ENCODE measurements at places on chromosomes 12 and 14.
A peak's percentile ranks its signal among the peaks of the same experiment; 100 is the strongest.

DNA sequence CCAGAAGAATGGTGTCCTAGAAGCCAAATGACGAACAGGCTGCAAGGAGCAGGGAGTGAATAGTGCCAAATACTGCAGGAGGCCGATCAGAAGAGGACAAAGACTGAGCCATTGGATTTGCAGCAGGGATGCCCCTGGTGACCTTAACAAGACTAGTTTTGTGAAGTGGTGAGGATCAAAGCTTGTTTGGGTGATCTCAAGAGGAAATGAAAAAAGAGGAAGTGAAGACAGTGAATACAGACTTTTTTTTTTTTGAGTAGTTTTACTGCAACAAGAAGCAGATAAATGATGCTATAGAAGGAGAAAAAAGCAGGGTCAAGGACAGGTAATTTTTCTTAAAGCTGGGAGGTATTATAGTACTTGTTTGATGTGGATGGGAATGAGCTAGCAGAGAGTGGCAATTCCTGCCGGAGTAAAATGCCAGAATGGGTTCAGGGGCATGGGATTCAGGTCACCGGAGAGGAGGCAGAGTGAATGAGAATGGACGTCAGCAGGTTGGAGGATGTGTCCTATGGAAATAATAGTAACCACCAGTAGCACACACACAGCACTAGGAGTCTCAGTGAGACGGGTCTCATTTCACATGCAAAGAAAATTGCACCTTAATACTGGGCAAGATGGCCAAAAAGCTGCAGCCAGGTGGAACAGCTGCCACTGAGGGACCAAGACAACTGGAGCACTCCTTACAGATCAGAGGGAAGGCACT, 345.8 kb upstream of the CCDC196 start:
- DNase-seq = no peak

DNA sequence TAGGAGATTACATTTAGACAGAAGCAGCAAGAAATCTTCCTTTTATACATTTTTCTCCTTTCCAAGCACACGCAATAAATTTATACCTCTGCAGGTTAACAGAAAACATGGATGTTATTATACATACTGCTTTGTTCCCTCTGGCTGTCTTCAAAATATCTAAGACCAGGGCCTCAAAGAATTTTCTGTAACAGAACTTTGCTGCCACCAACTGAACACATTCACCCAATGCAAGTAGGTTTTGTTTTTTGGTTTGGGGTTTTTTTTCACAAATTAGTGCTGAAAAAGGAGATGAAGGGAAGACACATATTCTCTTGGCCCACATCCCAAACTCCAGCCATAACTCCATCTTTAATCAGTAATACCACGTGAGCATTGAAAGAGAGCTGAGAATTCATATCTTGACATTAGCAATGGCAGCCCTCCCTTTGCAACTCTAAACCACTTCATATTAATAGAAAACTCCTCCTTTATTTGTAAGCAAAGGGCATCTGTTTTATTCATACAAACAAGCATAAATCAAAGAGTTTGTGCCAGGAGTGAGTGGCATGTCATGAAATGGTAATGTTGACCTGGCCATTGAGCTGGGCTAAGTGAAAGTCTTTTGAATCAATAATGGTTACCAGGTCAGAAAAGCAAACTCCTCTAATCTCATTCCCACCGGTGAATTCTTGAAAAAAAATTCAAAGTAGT, 150.8 kb upstream of the FSCB start:
- no peak for DNase-seq

DNA sequence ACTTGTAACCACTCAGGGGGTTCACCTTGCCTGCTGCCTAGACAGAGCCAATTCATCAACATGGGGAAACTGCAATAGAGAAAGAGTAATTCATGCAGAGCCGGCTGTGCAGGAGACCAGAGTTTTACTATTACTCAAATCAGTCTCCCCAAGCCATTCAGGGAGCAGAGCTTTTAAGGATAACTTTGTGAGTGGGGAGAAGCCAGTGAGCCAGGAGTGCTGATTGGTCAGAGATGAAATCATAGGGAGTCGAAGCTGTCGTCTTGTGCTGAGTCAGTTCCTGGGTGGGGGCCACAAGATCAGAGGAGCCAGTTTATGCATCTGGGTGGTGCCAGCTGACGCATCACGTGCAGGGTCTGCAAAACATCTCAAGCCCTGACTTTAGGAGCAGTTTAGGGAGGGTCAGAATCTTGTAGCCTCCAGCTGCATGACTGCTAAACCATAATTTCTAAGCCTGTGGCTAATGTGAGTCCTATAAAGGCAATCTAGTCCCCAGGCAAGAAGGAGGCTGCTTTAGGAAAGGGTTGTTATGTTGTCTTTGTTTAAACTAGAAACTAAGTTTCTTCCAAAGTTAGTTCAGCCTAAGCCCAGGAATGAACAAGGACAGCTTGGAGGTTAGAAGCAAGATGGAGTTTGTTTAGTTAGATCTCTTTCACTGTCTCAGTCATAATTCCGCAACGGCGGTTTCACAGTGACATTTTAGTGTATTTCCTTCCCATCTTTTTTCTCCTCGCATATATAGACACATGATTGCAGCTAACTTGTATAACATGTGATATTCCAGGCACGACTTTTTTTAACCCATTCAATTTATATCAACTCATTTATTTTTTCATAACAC, 68.9 kb upstream of the NCOR2 start:
- DNase-seq = peak; percentile 74

DNA sequence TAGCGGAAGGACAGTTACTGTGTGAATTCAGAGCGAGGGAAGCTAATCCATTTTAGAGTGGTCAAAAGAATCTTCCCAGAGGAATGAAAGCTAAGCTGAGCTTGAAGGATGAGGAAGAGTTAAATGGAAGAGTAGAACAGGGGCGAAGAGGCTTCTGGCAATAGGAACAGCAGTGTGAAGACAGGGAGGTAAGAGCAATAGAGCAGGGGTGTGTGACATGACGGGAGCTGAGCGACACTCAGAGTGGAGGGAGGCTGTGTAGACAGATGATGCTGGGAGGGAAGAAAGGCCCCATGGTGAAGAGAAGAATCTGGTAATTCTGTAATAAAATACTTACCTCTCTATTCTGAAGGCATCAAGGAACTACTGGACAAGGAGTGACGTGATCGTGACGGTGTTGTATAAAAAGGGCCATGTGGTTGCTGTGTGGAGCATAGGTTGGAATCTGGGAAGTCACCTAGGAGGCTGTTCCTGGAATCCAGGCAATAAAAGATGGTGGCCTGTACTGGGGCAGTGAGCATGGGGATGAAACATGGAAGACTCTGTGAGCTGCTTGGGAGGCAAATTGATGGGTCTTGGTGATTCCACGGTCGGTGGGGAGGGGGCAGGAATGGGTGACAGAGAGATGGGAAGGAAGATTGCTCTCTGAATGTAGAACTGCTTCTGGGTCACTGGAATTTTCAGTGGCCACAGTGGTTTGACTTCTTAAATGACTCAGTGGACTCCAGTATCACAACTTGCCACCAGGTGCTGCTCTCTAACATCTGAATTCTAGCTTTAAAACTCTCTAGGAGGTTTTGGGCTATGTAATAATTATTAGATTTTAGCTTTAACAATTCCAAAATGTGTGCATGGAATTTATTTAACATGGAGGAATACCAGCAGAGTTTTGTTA, 164.1 kb downstream of the ATP23 start:
- no peak for DNase-seq

DNA sequence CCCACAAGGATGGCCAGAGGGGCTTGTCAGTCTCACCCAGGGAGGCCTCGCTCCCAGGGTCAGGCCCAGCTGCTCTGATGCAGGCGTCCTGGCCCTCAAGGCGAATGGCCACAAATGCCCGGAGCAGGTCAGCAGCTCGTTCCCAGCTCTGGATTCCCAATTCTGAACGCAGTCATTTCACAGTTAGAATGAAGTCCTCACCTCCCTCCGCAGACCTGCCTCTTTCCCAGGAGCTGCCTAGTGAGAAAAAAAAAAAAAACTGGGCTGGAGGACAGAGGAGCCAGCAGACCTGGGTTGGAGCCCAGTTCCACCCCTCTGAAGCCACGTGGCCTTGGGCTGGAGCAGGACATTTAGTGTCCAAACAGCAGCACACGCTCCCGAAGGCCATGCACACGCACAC, 62.2 kb upstream of the DIO3 start:
- no peak for DNase-seq

GRCh38 chr12:95054206-95054605, 19.2 kb downstream of the NR2C1 start:
- DNase-seq = no peak

DNA sequence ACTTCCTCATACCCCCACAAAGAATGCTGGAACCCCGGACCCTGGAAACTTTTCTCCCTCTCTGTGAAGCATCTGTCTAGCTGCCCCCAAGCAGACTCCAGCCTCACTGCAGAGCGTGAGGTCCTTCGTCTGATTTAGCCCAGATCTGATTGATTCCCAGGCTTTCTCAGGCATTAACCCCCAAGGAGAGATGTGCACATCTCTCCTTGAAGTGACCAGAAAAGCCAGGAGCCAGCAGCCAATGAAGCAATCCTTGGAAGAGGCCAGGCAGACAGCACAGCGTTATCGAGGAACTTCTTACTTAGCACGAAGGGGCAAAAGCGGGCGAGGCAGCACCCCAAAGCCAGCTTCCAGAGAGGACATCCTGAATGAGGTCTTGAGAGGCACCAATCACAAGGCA, 100.7 kb downstream of the ZFP36L1 start:
- no peak for DNase-seq

DNA sequence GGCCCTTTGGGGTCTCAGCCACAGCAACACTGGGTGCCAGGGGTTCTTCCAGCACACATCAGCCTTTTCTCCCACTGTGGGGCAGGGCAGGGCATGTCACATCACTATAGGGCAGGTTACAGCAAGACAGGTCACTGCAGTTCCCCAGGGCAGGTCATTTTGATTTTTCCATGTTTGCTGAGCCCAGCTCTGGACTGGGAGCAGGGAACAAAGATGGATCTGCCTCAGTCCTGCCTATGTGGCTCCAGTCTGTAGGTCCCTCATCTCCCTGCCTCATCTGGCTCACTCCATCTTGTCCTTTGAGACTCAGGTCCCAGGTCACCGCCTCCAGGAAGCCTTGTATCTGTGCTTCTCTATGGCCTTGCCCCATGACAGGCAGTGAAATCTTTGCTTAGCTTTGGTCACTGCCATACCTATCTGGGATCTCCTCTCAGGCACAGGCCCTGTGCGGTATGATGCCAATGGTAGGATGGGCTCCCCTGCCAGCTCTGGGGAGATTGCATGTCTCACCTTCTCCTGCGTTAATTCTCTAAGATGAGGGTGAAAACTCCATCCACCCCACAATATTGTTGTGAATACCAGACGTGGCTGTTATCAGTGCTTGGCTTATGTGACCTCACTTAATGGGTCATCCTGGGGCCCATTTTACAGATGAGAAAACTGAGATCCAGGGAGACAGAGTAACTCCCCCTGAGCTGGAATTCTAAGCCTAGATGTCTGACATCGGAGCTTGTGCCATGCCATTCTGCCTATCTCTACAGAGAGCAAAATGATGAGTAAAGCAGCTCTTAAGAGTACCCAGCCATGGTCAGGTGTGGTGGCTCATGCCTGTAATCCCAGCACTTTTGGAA, 1.5 kb downstream of the SERPINA6 start:
- DNase-seq = no peak

DNA sequence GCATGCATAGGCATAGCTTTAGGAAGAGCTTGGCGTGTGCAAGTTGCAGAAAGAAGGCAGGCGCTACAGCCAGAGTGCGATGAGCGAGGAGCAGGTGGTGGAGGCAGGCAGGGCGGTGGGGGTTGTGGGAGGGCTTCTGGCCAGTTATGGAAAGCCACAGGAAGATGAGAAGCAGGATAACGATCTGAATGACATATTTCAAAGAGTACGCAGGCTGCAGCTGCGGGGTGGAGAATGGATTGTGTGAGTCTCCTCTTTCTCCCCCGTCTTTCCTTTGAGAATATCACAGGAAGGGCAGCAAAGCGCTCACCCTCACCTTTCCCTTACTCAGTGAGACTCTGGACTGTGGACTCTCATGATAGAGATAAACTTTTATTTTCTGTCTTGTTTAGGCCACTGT, 48.7 kb upstream of the PLXNC1 start:
- no peak for DNase-seq

GRCh38 chr14:94476023-94476422, at the start of gene SERPINA9:
SERPINA9 (minus strand) TSS chr14:94476197; CDS start chr14:94469840, 6,357 bp downstream.
- no peak for DNase-seq

DNA sequence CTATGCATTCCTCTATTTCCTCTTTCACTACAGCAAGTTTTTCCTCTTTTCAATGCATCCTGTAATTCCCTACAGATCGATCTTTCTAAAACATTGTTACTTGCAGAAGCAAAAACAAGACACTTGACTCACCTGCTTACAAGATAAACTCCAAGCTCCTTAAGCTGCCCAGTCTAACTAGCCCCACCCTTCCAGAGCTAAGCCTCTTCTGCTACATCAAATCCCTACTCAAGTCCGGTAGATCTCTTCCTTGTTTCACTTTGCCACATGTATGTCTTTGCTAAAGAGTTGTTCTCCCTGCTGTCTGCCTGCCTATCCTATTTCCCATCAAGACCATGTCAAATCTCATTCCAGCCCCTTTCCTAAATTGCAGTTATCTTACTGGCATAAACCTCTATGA, 724.8 kb downstream of the C12orf50 start:
- DNase-seq = no peak

- DNase-seq = no peak
Measured at GRCh38 chr12:67433385-67434175, 164.4 kb downstream of the CAND1 start.

DNA sequence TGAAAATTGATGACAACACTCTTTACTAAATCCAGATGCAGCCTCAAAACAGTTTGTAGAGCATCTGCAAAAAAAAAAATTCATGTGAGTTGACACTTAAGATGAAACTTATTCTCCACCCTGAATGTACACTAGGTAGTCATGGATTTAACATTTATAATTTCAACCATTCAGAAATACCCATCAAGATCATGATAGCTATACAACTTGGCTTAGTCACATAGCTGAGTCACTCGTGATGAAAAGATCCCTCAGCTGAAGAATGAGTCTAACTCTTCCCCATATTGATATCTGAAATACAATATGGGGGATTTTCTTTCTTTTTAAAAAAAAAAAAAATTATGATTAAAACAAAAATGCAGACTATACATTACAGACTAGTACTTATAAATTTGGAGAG, 104.8 kb upstream of the PLEKHG7 start:
- DNase-seq = no peak

- no peak for DNase-seq
Measured at GRCh38 chr14:92459950-92460421, 53.6 kb upstream of the RIN3 start.

- DNase-seq = no peak
Measured at GRCh38 chr12:5051913-5052312, 8.2 kb downstream of the KCNA5 start.
